ENCODE measurements at places on chromosomes 5 and 9.

- no peak for DNase-seq
These were observed 19.7 kb upstream of the HSDL2 start for GRCh38 chr9:112360047-112360804.

DNA sequence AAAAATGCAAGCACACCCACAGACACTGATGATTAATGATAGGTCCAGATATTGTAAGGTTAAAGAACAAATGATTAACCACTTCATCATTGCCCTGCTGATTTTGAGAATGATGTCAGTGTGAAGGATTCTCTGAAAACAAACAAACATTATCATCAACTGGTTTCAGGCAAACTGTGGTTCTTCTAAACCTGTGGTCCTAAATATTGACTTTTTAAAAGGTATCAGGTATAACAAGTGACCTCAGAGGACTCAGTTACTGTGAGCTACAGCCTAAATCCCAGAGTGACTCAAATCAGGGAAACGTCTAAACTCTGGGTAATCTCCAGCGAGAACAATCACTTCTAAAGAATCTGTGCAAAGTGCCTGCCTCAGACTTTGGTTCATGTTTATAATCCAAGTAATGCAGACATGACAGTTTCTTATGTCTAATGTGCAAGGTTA, 172.3 kb upstream of the CDH6 start:
- DNase-seq = no peak

GRCh38 chr9:127175319-127175715, 52.9 kb upstream of the ANGPTL2 start:
- no peak for DNase-seq

DNA sequence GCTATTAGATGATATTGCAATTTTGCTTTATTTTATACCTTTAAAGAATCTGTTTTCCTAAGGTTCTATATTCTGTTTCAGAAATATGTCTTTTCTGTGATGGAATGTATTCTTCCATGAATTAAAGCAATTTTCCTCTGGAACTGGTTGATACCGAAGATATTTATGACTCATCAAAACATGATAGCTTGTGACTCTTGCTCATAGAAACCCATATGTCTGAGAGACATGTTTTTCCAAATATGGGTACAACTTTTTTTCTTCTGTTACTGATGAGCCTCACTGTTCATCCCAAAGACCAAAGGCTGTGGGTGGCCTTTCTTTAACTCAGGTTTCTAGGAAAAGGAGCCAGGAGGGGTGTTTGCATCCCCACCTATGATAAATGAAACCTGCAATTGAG, 126.1 kb upstream of the PAPPA start:
- DNase-seq = no peak

DNA sequence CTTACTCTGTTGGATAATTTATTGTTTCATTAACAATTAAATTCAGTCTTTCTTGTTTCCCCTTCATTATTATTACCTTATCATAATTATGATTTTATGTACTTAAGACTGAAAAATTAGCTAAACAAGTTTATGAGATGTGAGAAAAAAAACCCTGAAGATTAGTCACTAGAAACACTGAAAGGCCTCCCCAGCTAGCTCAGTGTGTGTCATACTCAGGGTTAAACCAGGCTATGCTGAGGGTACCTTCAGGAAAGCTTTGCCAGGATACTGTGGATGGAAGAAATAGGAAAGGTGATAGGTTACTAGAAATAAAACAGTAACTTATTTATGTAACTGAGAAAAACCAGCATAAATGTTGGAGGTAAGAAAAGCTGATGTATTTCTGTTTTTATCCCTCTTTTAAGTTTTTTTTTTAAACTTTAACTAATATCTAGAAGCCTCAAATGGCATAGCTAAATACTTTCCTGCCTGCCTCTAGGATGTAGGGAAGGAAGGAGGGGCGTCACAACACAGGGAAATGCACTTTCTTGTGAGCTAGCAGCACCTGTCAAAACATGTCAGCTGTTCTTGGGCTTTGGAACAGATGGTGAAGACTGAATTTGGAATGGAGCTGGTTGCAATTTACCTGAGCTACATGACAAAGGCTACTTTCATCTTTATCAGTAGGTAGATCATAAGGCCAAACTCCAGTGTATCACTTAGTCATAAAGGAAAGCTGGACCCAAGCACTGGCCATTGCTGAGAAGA, 24.2 kb downstream of the NMRK1 start:
- no peak for DNase-seq

DNA sequence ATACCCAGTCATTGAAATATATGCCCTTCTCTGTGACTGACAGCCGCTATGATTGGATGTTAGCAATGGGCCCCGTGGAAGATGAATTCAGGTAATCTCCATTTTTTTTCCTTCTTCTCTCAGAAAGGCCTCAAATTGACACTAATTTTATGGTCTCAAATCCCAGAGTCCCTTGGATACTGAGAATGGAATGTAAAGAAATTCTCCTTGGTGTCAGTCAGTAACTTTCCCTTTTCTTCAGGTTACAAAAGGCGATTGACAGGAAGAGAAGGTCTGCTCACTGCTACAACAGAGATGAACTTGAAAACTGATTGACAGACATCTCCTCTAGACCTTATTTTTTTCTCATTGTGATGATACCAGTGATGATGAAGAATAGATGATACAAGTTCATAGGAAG, 748.3 kb downstream of the MAT2B start:
- DNase-seq = no peak

DNA sequence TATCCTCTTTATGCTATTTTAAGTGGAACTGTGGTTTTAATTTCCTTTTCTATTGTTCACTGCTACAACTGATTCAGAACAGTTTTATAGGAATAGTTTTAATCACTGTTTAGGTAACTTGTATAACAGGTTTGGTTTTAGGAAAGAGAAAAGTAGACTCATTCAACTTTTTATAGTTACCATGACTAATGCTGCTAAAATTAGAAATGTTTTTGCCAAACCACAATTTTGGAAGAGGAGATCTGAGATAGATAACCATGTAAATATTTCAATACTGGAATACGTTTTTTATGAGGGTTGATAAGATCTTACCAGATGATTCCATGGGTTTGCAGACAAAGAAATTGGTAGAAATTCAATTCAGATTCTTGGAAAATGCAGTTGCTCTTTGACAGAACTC, 404.6 kb upstream of the ARRDC3 start:
- no peak for DNase-seq

GRCh38 chr5:76345582-76345981, 57.5 kb upstream of the IQGAP2 start:
- no peak for DNase-seq

DNA sequence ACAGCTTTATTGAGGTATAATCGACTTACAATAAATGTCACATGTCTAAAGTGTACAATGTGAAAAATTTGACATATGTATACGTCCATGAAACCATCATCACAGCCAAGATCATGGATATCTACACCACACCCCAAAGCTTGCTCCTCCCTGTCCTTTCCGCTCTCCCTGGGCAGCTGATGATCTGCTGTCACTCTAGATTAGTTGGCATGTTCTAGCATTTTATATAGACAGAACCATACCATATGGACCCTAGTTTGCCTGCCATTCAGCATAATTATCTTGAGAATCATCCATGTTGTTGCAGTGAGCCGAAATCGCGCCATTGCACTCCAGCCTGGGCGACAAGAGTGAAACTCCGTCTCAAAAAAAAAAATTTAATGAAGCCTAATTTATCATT, 42.5 kb downstream of the ERGIC1 start:
- DNase-seq = no peak

- DNase-seq = no peak
These were observed 82.5 kb downstream of the LRRC70 start for GRCh38 chr5:62661126-62661525.

- DNase-seq = no peak
These were observed 444.1 kb upstream of the TLE4 start for GRCh38 chr9:79127661-79128060.

DNA sequence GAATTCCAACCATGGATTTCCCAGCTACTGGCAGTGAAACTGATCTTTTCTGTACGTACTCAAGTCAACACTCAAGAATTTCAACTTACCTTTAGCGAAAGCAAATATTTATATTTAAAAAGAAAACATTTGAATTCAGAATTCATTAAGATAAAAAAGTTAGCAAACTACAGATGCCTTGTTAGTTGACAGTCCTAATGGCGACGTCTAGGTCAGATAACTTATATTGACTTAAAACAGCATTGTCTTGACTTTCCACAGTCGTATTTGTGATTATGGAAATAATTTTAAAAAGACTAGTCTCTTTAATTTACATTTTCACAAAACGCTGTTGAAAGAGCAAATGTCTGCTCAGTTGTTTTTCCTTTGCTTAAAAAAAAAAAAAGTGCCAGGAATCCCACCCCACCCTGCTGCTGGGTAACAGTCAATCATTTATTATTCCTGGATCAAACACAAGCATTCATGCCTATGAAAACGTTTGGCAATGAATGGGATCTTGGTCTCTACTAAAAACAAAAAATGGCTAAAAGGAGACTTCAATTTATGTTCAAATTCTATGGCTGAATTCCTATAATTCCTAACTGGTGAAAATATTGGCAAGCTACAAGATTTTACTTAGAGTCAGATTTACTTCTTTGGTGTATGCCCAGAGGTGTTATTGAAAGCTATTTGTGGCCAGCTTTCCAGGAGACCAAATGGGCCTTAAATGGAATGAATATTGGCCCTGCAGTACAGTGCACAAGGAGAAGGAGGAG, 22.0 kb downstream of the OR2S2 start:
- DNase-seq = no peak

- no peak for DNase-seq
These were observed 155.5 kb downstream of the PALM2AKAP2 start for GRCh38 chr9:109935406-109936087.

- no peak for DNase-seq
These were observed 32.9 kb downstream of the NDFIP1 start for GRCh38 chr5:142141463-142141862.

DNA sequence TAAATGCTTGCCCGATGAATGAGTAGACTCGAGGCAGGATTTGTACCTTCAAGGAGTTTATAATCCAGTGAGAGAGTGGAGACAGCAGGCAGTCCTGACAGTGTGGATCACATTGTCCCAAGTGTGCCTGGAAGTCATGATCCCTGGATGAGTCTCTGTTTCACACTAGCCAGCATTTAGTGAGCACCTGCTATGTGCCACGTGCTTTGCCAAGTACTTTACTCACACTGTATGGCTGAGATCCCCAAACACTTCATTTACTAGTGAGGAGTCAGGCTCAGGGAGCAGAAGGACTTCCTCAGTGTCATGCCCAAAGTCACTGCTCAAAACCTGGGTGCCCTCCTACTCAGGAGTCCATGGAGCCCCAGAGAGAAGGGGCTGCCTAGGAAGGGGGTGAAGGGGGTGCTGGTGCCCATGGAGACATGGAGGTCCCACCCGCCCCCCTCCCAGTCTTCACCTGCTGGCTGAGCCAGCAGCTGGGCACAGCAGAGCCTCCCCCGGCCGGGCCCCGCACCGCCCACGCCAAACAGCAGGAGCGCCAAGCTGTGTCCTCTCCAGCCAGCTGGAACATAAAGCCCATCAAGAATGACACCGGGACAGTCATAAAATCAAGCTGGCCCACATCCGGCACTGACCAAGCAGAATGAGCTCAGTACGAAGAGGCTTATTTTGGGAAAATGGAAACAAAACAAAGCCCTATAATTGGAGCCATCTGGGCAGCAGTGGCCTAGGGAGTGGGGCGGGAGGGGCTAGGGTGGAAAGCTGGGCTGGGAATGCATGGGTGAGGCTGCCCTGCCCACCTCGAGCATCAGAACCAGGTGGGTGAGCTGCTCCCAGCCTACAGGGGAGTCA, 10.6 kb downstream of the LAMC3 start:
- DNase-seq = no peak

DNA sequence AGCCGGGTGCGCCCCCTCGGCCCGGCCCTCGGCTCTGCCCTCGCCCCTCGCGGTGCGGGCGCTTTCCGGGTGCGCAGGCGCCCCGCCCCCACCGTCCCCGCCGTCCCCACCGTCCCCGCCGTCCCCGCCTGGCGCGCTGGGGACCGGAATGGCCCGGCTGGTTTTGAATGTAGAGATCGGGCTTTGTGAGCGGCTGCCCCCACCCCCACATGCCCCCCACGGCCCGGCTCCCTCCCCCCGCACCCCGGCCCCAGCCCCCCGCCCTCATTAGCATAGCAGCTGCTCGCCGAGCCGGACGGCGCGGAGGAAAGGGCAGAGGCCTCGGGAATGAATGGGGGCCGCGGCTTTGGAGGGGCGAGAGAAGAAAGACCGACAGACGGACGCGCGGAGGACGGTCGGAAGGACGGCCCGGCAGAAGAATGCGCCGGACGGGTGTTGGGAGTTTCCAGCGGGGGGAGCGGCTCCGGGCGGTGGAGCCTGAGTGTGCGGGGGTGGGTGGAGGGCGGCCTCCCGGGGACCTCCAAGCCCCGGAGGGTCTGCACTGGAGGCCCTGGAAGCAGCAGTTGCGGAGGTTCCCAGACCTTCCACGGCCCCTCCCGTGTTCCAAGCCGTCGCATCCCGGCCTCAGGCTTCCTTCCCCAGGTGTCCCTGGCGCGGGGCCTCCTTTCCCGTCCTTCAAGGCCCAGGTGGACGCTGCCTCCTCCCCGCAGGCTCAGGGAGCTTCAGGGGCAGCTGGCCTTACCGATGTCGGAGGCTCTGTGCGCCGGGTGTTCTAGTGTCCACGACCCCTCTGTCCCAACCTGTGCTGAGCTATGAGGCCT, 6.0 kb downstream of the NRARP start:
- no peak for DNase-seq

DNA sequence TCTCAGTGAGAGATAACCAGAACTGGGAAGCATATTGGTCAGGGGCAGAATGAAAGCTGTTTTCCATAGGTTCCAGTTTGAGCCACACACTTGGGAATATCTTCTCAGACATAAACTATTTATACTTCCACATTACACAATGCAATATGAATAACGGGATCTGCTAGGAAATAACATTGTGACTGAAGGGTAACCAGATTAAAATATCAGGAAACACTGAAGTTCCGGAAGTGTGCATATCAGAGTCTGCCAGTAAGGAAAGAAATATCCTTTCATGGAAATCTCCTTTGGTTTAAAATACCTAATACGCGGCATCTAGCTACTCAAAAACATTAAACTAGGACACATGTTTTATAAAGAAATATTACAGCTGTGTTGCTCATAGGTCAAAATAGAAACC, 56.3 kb downstream of the ST8SIA4 start:
- no peak for DNase-seq

GRCh38 chr5:94544031-94544650, 74.3 kb downstream of the KIAA0825 start:
- no peak for DNase-seq

DNA sequence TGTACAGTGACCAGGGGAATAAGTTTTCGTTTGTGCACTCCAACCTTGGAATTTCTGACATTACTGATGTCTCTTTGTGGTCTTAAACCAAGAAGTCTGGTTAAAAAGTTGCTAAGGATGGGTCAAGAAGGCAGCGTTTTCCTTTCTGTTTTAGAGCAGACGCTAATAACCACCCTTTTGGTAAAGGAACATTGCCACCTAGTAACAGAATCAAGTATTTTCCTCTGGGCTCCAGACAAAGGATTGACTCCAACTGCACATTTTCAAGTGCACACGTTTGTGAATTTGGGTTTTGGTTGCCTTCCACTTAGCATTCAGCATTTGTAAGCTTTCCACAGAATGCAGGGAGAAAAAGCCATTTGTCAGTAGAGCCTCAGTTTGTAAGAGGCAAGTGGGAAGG, 22.2 kb upstream of the CEP78 start:
- DNase-seq = no peak
